Mononuclear cell (primary cell): ENCODE measurements at places on chromosomes 13 and 19. TPM values are rescaled to one million over a fixed set of nuclear protein-coding genes. Genes with fewer than 3 reads are reported as not detected.

Gene ZNF844
- total RNA-seq = 32.2 TPM

Gene NLRP11
- under 0.01 TPM for total RNA-seq

Gene PRR12
- 6.4 TPM for total RNA-seq

Gene PLIN5
- total RNA-seq = 0.21 TPM

Gene LRP3
- 3.8 TPM for total RNA-seq

Gene MAN2B1
- total RNA-seq = 143 TPM

Gene GNA15
- 48.3 TPM for total RNA-seq
